ENCODE measurements at places on chromosomes 16 and 17.

DNA sequence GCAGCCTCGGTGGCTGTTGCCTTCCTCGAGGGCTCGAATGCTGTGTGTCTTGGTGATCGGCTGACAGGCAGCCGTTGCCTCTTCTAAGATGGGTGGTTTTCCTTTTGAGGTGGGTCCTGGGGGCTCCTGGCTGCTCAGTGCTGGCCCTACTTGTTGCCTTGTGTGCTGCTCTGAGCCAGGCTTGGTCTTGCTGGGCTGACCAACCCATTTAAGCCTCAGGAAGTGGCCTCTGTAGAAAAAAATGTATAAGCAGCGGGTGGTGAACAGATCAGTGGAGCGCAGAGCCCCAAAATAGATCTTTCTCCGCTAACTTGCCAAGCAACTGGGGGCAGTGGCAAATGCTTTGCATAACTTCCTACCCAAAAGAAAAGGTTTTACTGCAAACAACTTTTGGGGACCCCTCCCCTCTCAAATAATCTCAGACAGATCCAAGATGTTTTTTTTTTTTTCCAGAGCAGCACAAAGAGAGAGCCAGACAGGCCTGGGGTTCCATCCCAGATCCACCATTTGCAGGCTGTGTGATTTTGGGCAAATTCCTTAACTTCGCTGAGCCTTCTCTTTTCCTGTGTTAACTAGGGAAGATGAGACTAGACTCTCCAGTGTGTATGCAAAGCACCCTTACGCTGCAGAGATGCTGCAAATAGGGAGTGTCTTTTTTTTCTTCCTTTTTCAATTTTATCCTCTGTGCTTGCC lies 42.5 kb downstream of the PLCG2 start:
- DNase-seq = no peak

DNA sequence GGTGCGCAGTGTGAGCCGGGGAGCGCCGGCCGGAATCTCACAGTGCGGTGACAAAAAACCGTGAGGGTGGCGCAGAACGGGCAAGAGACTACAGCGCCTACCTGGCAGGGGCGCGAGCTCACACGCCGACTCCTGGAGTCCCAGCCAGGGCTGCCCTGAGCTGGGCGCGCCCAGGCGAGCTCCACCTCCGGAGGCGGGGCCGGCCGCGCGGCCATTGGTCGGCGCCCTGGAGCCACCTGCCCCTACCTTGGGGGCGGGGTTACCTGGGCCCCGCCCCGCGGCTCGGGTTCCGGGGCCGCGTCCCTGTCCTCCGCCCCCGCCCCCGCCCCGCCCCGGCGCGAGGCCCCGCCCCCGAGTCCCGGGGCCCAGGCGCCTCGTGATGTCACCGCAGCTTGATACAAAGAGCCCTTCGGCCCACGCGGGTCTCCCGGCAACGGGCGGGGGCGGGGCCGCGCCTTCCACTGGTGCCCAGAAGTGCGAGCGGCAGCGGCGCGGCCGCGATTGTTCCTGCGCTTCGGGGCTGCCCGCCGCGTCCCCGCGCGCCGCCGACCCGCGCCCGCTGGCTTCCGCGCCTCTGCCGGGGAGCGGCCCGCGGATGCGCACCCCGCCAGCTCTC lies 96.3 kb downstream of the RAB11FIP4 start:
- DNase-seq = peak; percentile 97

DNA sequence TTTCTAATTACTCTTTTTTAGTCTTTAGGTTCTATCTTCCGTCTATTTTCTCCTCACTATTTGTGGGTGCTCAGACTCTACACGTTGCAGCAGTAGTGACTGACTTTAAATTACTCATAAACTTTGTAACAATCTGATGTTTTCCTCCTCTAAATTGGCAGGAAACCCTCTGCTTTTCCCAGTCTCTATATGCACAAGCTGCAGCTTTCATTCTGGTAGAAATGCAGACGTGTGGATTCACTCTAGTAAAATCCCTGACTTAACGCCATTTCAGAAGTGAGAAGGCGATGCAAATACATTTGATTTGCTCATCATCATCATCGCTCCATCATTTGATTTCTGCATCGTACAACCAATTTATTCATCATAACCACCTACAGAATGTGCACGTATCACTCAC lies 561.0 kb upstream of the ZFHX3 start:
- DNase-seq = no peak

- no peak for DNase-seq
These were observed 225.8 kb downstream of the PMP22 start for GRCh38 chr17:15039366-15039765.

GRCh38 chr17:10019941-10020451 lies 114.9 kb upstream of the RCVRN start:
- no peak for DNase-seq

DNA sequence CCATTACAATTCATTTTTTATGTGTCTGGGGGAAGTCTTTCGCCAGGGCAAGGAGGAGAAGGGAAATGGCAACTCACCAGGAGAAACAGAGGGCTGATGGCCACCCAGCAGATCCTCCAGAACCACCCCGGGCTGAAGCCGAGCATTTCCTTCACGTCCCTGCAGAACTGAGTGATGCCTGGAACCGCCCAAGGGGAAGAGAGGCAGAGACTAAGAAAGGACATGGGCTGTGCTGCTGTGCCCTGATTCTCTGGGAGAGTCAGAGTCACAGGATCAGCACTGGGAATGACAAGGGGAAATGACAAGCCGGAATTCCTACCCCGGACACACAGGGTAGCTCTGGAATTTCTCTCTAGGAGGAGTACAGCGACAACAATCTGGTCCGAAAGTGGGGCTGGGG lies 27.8 kb downstream of the SLC6A4 start:
- DNase-seq = peak; percentile 2

DNA sequence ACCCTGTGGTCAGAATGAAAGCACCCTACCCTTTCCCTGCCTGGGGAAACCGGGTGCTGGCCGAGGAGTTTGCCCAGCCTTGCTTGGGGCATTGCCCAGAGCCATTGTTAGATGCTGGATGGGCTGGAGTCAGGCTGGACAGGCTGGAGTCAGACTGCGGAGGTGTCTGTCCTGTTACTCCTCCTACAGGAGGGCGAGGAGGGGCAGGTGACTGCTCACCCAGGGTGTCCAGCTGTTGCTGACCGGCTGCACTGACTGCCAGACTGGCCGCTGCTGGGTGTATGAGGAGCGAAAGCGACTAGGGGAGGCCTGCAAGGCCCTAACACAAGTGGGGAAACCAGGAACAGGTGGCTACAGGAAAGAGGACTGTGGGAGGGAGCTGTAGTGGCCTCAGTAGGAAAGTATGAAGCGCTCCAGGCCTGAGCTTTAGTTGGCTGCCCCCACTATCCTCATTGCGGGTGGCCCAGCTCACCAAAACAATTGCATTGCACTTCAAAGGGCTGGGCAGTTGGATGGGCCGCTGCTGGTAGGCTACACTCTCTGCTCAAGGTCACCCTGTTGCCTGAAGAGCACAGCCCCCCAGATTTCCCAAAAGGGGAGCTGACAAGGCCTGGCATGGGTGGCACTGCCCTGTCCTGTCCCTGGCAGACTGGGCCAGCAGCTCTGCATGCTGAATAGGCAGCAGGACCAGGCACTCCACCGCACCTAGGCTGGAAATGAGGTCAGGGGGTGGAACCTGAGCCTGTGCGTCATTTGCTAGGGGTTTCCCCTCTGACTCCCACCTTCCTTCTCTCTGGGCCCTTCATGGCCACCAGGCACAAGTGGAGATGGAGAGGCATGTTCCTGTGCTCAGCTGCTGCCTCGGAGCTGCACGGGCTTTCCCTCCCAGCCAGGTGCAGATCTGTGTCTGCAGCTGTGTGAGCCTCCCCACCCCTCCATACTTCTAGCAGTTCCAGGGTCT lies 18.4 kb downstream of the LDHD start:
- DNase-seq = no peak

DNA sequence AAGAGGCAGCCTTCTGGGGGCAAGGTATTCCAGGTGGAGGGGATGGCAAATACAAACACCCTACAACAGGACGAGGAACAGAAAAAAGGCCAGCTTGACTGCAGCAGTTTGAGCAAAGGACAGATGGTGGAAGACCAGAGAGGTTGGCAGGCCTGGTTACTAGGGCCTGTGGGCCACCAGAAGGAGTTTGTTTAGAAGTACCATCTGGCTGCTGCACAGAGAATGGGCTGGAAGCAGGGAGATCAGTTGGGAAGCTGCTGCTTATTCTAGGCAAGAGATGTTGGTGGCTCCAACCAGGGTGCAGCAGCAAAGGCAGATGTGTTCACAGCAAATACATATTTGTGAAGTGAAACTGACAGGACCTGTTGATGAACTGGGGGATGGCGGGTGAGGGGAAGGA lies 2.9 kb upstream of the YPEL2 start:
- no peak for DNase-seq

- DNase-seq = no peak
These were observed 34.2 kb upstream of the CCL2 start for GRCh38 chr17:34220752-34221395.

- DNase-seq = peak; percentile 100
These were observed at the start of the genes HEXD and OGFOD3 for GRCh38 chr17:82418001-82418986. HEXD (plus strand) TSS chr17:82418347; CDS start chr17:82419800, 1,453 bp downstream. OGFOD3 (minus strand) TSS chr17:82418586; CDS start chr17:82418485, 101 bp downstream.

DNA sequence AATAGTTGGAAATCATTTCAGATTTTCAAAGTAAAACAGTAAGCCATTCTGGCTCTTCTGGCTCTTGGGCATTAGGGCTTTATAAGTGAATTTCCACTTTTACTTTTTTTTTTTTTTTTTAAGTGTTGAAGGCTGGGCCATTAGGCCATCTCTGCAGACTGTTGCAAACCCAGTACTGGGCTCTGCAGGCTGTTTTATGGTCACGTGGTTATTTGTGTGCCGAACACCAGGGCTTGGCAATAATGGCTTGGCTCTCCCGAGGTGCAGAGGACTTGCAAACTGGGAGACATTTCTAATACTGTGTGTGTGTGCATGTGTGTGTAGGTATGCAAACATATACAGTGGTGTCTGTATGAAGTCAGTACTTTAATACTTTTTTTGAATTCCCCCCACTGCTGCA lies 194.9 kb upstream of the CDH5 start:
- DNase-seq = no peak

- no peak for DNase-seq
These were observed 7.4 kb upstream of the OR1A2 start for GRCh38 chr17:3189961-3190360.

DNA sequence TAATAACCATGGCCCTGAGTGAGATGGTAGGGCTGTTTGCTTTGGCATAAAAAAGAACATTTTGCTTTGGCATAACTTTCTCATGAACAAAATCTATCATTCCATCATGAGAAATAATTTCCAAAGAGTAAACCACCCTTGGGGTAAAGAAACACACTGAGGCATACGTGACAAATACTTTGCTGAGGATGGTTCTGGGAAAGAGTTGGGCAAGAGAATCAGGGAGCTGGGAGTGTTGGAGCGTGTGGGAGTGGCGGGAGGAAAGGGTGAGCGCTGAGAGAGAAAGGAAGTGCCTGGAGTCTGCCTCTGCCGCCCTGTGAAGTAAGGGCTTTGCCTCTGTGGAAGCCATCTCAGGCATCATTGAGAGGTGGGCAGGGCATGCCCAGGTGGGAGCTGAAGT lies 60.2 kb upstream of the ARHGAP44 start:
- DNase-seq = no peak

DNA sequence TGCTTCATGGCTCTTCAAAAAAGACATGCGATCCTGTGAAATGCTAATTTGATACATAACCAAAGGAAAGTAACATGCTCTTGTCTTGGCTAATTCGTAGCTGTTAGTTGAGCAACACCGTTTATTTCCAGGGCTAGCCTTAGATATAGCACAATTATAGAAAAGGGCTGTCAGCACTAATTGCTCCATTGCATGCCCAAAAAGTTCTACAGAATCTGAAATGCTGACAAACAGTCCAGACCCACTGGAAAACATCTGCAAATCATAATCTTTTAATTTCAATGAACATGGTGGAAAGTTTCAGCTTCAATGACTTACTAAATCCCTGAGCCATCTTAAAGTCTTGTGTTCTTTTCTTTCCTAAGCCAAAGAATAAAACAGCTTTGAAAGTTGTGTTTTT lies 42.9 kb upstream of the NUDT7 start:
- DNase-seq = no peak

DNA sequence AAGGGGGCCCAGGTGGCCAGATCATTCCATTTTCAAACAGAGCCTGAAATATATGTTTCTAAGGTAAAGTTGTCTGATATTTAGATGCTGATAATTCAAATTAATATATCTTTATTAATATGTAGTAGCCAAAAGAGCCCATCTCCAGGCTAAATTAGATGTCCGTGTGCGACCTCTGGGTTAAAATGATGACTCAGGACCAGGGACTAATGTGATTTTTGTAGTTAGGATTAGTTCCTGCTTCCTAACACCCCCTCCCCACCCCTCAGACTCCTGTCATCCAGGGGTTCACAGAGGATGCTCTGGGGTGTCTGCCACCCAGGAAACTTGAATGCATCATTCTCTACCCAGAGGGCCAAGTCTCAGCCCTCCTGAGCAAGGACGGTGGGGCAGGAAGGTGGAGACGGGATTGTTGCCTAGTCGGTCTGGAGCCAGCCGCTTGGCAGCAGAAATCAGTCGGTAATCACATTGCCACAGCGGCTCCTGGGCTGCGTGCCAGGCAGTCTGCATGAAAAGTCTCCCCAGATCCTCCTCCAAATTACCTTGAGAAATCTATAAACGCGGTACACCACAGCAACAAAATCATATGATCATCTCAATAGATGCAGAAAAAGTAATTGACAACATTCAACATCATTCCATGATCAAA lies 29.8 kb downstream of the CNGB1 start:
- peak; percentile 86 for DNase-seq

DNA sequence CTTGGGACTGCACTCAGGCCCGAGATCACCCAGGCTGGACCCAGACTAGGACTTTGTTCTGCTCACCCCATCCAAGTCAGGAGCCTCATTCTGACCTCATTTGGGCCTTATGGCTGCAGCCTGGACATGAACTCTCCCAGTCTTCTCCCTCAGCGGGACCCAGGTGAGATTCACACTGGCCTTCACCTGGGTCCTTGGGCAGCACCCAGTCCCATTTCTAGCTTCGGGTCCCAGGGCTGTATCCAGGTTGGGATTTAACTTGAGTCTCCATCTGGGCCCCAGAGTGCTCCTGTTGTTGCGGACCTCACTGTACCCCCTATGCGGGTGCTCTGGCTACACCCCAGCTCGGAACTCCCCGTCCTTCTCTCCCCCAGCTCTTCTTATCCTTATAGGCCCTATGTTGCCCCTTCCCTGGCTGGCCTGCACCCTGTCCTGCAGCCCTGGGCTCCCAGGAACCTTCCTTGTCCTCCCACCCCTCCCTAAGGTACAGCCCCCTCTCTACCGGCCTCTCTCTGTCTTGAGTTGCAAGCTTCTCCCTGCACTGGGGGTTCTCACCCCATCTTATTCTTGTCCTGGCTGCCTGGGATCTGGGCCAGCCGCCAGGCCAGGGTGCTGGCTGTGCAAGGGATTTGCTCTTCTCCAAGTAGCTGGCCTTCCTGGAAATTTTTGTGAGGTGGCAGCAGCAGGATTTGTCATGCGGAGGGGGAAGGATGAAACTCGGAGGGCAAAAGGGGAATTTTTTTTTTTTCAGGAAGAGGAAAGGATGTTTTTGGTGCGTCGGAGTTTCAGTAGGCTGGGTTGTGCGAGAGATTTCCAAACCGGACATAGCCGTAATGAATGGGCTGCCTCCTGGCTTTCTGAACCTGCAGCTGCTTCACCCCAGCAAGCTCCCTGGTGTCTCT lies 904 bp downstream of the MAP2K3 start:
- DNase-seq = peak; percentile 33

GRCh38 chr17:65514082-65514481 lies 47.4 kb downstream of the AXIN2 start:
- no peak for DNase-seq

Measured in SK-N-SH (cell line).